ENCODE measurements at places on chromosomes 7 and 10.

- DNase-seq: peak; percentile 10
Measured at GRCh38 chr7:97835296-97836138, 36.7 kb downstream of the ASNS start.

DNA sequence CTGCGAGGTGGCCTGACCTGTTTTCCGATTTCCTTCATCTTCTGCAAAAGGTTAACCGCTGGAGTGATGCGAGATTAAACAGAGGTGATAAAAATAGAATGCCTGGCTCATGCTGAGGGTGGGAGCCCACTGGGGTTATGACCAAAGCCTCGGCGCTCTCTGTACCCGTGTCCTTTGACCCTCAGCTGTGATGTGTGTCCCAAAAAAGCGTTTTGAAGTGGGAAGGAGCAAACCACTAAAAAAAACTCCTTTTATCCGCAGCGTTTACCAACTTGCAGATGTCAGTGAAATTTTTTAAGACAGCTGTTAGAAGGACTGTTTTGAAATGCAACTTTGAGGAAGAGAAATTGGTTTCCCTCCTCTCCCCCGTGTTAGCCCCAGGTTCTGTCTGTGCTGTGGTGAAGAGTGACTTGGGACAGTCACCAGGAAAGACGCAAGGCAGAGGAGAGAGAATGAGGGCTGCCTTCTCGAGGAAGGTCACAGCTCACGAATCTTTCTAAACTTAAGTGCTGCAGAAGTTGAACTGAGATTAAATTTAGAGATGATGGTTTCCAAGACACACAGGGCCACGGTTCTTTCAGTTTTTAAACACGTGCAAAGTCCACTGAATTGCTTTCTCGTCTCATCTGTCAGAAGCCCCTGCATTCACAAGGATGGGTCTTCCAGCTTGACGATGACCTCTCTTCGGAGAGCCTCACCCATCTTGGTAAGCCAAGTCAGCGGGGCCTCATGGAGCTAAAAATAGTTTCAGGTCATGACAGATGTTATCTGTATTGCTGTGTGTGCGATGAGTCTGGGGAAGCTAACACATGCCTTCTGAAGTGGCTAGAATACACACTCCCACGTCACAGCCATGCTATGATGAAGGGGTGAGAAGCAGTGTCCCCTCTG is 27.6 kb downstream of the AMZ1 start:
- no peak for DNase-seq

DNA sequence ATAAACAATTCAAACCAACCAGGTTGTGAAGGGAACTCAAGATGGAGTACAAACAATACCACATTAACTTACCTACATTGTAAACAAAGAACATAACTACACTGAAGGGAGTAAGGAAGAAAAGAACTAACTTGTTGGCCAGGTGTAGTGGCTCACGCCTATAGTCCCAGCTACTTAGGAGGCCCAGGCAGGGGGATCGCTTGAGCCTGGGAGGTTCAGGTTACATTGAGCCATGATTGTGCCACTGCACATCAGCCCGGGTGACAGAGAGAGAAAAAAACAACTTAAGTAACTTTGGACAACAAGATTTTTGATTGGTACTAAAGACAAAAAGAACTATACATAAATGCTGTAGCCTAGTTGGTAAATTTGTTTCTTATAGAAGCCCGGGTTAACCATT is 68.8 kb downstream of the TRIL start:
- no peak for DNase-seq

DNA sequence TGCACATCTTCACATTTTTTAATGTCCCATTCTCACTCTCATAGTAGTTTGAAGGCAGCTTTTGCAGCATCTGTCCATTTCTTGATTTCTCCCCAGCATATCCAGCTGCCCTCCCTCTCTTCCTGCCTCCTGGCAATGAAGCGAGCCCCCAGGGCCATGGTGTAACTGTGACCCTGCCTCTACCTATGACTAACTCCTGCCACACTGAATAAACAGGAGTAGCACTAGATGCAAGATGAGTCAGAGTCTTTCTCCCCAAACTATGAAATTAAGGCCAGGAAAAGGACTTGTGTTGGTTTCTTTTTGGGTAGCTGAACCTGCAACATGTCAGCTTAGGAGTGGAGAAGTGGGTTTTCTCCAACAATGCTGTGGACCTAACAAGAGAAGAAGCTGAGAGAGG is 329.0 kb downstream of the RNLS start:
- no peak for DNase-seq

- DNase-seq: no peak
Measured at GRCh38 chr10:82953331-82953730, 1078.3 kb downstream of the NRG3 start.

DNA sequence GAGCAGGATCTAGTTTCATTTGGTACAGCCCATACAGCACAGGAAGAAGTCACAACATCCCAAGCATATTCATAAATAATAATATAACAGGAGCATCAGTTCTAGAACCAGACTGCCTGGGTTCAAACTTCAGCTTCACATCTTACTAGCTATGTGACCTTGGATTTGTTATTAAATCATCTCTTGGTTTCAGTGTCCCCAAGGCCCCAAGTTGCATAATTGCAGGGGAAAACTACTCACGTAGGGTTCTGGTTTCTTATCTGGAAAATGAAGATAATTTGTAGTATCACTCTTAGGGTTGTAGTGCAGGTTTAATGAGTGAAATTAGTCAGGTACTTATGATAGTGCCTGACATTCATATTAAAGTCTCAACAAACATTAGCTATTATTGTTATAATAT is 5.5 kb upstream of the IQUB start:
- DNase-seq: no peak

DNA sequence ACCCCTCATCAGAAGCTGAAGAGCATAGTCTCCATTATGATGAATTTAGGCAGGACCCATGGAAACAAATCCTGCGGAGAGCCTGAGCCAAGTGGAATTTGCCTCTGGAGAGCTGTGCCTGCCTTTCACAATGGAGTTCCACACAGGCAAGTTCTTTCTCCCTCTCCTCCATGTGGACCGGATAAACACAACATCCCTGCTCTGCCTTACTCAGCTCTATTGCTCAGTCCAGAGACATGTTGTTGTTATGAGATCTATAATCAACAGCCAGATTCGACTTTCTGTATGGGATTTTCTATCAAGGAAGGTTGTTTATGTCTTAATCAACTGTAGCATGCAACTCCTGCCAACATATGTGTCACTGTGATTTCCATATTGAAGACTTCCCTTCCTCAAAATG is 59.5 kb upstream of the ELMO1 start:
- DNase-seq: no peak

DNA sequence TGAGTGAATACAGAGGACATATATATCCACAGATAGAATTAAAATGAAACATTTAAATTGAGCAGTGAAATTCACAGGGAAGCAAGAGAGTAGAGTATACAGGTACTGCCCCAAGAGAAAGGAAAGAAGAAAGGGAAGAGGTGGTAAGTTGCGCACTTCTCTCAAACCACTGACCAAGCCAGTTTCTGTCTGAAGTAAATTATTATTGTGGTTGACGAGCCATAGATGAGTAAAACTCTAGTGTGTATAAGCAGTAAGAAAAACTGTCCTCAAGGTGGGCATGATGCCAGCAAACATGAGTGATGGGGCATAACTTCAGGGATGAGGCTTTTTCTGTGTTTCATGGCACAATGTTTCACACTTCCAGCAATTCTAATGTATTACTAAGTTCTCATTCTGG is 4.4 kb upstream of the BET1 start:
- DNase-seq: no peak

- no peak for DNase-seq
Measured at GRCh38 chr7:78476851-78477405, 678.4 kb downstream of the PHTF2 start.

- DNase-seq: no peak
Measured at GRCh38 chr7:81013083-81013817, 94.4 kb upstream of the SEMA3C start.

DNA sequence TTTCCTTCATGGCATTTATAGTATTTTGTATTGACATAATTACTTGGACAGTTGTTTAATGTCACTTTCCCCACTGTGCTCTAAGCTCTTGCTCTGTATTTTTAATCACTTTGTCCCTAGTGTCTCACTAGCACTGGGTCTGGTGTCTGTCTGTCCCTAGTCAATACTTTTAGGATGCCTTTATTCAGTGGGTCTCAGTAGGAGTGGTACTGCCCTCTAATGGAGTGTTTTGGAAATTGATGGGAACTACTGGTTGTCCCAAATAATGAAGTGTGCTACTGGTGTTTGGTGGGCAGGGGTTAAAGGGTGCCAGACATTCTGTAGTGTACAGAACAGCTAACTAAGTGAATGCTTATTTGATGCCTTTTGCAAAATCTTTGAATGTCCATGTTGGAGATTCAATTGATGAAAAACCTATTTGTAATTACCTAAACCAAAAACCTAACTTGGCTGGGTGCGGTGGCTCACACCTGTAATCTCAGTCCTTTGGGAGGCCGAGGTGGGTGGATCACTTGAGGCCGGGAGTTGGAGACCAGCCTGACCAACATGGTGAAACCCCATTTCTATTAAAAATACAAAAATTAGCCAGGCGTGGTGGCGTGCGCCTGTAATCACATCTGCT is 33.3 kb downstream of the CDK14 start:
- DNase-seq: no peak

DNA sequence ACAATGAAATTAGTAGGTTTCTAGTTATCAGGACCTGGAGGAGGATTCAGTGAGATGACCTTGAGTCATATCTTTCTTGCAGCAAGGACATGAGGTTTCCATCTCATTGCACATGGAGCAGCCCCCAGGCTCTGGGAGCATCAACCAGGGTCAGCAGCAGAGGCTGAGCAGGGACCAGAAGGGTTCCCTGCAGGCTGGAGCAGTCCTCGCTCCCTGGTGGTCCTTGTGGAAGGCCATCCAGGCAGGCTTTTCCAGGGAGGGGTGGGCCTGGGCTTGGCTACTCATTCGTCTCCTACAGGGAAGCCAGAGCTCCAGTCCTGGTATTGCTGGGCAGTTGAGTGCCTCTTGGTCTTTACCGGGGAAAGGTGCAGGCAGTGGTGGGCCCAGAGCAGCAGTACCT is 587.5 kb downstream of the GLRX3 start:
- no peak for DNase-seq

DNA sequence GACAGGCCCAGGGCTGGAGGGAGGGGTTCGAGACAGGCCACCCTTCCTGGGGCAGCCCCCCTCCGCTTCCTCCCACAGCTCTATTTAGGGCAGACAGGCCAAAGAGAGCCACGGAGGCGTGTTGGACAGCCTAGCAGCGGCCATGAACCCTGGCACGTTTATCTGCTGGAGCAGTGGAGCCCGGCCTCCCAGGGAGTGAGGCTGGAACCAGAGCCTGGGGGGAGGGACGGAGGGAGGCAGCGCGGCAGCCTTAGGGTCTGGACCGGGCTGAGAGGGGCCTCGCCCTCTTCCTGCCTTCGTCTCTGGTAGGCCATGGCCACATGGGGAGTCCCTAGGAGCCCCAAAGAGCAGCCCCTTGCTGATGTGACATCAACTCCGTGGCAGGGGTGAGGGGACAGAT is 17.1 kb downstream of the UNCX start:
- DNase-seq: no peak

- no peak for DNase-seq
Measured at GRCh38 chr10:125017547-125018298, 75.8 kb downstream of the ZRANB1 start.

- DNase-seq: no peak
Measured at GRCh38 chr7:10588084-10588483, 385.6 kb upstream of the PHF14 start.

GRCh38 chr7:70504254-70504653 is 627.7 kb upstream of the GALNT17 start:
- DNase-seq: no peak

DNA sequence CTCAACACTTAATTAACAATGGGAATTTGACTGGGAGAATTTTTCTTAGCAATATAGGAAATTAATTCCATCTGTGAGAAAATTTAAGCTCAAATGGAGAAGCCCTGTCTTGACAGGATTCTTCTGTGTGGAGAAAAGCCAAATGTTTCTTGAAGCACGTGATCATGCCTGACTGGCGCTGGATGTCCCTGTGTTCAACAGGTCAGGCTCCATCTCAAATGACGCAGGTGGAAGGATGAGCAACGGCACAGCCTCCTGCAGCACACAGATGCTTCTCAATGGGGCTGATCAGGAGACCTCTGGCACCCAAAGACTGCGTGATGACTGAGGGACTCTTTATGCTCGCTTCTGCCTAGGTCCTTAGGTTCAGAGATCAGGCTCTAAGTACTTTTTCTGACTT is 143.8 kb downstream of the RSU1 start:
- no peak for DNase-seq

DNA sequence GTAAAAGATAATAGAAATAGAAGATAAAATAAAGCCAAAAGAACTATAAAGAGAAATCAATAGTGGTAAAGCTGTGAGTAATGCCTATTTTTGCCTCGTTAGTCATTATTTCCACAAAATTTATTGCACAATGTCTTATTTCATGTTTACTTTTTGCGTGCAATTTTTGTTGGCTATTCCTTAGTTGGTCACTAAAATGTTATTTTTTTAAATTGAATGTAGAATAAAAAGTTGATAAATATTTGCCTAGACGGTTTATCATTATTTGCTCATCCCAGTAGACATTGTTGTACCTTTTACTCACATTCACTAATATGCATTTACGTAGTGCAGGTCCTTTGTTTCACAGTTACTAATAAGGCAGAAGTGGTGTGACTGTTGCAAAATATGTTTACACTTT is 227.8 kb upstream of the BMPER start:
- DNase-seq: no peak

GRCh38 chr7:50827281-50827680 is 44.6 kb upstream of the GRB10 start:
- no peak for DNase-seq

GRCh38 chr10:123886292-123886691 is 5.3 kb downstream of the CPXM2 start:
- no peak for DNase-seq

GRCh38 chr7:87984088-87984487 is 50.0 kb downstream of the ADAM22 start:
- DNase-seq: no peak

DNA sequence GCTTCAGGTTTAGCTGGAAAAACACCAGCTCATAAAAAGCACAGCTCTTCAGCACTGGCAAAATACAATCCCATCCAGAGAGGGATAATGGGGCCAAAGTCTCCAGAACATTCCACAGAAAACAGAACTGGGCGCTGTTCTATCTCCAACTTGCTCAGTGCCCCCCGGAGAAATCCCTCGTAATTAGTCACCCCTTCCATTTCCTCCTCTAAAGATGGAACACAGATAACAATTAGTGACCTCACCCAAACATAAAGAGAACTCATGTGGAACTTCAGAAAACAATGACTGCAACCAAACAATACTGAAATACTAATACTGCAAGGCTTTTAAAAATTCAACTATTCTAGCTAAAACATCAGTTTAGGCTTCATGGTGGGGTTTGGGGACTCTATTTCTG is 46.3 kb downstream of the KIAA1549 start:
- no peak for DNase-seq

DNA sequence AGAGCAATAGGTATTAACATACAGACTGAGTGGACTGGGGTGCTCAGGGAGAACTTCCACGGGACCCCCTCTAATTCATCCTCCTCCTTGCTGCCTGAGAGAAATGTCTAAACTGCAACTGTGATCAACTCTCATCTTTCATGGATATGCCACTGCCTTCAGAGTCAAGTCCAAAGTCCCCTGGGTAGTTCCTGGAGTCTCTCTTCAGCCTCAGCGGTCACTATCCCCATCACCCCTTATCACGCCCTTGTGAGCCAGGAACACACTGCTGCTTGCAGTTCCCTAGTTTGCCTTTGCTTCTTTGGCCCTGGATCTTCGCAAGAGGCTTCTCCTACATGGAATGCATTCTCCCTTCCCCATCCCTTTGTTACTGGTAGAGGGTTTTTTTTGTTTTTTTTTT is 58.7 kb upstream of the AUTS2 start:
- DNase-seq: no peak

GRCh38 chr7:39949971-39950472 is at the start of gene CDK13:
TSS of gene CDK13 (plus strand) at chr7:39950256. CDS start at chr7:39950642, 386 bp downstream.
- peak; percentile 83 for DNase-seq

- DNase-seq: no peak
Measured at GRCh38 chr10:47253651-47254375, 46.2 kb upstream of the GDF10 start.
